ENCODE measurements at places on chromosomes 12 and 14.

DNA sequence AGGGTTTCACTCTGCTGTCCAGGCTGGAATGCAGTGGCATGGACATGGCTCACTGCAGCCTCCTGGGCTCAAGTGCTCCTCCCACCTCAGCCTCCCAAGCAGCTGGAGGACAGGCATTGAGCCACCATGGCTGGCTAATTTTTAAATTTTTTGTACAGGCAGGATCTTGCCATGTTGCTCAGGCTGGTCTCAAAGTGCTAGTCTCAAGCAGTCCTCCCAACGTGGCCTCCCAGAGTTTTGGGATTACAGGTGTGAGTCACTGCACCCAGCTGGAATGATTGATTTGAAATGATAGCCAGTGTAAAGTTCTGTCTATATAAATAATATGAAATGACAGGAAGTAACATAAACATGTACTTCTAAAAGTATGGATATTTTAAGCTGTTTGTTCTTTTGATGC is 172.7 kb downstream of the FUT8 start:
- DNase-seq = no peak

GRCh38 chr14:101119830-101120571 is 216.5 kb upstream of the RTL1 start:
- DNase-seq = no peak

DNA sequence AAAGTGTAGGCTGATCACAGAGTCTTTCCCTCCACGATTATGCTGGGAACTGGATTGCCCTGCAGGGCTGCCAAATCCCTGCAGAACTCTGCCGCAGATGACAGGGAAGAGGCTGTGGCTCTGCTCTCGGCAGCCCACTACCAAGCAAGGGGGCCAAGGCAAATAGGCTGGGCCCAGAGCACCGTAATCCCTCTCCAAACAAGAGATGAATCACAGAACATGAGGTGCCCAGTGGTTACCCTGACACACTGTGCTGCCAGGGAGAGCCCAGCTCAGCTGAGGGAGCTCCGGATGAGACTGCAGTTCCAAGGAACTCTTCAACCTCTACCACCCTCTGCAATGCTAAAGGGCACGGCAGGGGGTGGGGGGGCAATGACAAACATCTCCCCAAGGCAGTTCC is 33.9 kb downstream of the STON2 start:
- DNase-seq = no peak

GRCh38 chr12:68342966-68343365 is 10.8 kb upstream of the MDM1 start:
- DNase-seq = no peak

DNA sequence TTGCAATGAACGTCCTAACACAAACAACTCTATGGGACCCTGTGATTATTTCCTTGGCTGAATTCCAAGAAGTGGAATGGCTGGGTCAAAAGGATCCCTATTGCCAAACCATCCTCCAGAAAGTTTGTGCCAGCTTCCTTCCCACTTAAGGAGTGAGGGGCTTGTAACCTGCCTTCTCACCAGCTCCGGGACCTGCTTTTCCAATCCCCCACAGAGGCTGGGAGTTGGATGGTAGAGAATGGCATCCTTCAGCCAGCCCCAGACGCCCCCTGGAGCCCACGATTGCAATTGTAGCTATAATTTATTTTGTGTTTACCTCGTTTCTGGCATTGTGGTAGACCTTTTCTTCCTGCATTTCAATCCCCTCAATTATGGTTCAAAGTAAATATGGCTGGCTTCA is 9.7 kb upstream of the ZDHHC22 start:
- DNase-seq = no peak

GRCh38 chr12:19277711-19278110 is 148.2 kb downstream of the PLEKHA5 start:
- DNase-seq = no peak

- no peak for DNase-seq
These were observed 1.6 kb upstream of the ATP2B1 start for GRCh38 chr12:89709995-89710872.

All from stimulated activated CD8-positive, alpha-beta memory T cell treated with anti-CD3 and anti-CD28 coated beads, Interleukin-4, amount 100 ng/mL, for 4 hours (primary cell).